ENCODE measurements at places on chromosomes 2 and 18.

- DNase-seq: no peak
These were observed 48.0 kb downstream of the TEX44 start for GRCh38 chr2:231640641-231641111.

- DNase-seq: peak; percentile 61
These were observed 45.6 kb downstream of the REL start for GRCh38 chr2:60926741-60927552.

- no peak for DNase-seq
These were observed 30.9 kb upstream of the GRP start for GRCh38 chr18:59189008-59189407.

- no peak for DNase-seq
These were observed 150.3 kb upstream of the ETAA1 start for GRCh38 chr2:67246791-67247190.

- no peak for DNase-seq
These were observed 2.6 kb downstream of the SFTPB start for GRCh38 chr2:85665264-85665937.

GRCh38 chr2:85119900-85120299, 13.3 kb upstream of the TCF7L1 start:
- no peak for DNase-seq

GRCh38 chr18:44866103-44866502, 185.4 kb downstream of the SETBP1 start:
- DNase-seq: no peak

DNA sequence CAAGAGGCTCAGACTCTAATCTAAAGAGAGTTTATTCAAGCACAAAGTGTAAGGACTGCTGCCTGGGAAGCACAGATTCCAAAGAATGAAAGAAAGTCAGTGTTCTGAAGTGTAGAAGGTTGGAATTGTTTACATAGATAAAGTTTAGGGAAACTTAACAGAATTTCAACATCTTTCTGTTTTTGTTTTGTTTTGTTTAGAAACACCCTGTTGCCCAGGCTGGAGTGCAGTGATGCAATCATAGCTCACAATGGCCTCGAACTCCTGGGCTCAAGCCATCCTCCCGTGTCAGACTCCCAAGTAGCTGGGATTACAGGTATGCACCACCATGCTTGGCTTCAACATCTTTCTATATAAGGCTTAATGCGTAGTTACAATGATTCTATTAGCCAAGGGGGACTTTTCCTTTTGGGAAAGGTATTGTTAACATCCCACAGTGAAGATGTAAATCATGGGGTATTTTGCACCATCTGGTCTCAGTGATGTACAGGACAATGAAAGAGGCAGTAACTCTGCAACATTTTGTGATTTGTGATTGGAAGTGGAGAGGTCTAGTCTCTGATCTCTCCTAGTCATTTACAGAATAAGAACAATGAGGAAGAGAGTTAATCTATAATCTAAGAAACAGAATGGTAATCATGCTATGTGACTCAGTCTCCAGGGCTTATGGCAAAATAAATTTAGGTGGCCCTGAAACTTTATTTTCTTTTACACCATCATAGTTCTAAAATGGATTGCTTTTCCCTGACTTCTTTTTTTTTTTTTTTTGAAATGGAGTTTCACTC, 45.6 kb upstream of the MSH6 start:
- DNase-seq: no peak

DNA sequence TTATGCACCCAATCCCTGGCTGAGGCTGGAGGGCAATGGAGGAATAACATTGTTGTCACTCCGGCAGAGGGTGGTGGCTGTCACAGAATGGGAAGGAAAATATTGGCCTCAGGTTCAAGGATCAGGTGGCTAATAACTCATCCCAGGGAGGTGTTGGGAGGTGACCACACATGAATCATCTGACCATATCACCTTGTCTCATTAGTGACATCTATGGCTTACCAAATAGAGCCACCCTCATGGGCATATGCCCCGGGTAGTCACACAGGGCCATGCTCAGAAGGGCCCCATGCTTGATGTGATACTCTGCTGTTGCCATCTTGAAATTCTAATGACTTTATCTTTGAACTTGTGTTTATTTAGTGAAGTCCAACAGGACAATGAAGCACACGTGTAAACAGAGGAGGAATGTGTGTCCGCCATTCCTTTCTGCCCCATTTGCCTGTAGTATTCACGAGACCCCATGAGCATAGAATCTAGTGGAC, 27.5 kb upstream of the HK2 start:
- no peak for DNase-seq

DNA sequence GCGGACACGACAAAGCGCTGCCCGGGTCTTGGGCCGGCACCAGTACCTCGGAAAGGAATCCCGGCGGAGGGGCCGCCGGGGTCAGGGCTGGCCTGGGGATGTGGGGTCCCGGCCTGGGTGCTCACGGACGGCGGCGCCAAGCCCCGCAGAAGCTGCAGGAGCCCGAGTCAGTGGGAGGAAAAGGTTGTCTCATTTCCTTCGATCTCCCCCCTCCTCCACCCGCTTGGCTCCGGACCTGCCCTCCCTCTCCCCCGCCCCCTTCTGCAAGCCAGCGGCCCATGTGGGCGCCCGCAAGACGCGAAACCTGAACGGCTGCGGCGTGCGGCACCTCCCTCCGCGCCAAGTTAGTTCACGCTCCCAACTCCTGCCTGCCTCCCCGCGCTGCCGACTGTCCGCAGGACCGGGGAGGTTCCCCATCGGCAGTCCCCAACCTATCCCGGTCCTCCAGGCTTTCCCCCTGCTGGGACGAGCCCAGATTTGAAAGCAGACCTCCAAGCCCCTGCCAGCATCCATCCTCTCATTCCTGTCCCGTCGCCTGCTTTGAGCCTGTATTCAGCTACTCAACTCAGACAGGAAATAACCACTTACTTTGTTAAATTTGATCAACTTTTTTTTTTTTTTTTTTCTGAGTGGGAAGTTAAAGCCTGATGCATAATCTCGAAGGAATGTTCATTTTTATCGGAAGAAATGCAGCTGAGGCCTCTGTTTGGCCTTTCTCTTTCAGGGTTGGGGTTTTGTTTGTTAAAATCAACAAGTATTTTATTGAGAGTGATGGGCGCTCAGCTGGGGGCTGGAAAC, at the start of gene EVA1A:
TSS of gene EVA1A (minus strand) at position 172 of the 798 bp plus-strand sequence. CDS start 42,799 bp downstream, outside the sequence.
- no peak for DNase-seq

DNA sequence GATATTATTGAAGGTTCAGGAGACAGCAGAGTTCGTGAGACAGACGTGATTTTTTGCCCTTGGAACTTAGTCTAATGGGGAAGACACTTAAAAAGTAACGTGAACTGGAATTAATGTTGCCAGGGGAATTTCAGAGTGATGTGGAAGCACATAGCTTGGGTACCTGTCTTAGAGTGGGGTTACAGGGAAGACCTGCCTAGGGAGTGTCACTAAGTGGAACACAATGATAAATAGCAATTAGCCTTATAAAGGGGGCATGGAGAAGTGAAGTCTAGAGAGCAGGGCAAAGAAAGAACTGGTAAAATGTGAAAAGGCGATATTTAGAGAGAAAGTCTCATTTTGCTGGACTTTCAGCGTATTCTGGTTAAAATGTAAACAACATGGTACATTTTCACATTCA, 306.0 kb upstream of the TCF4 start:
- DNase-seq: no peak

DNA sequence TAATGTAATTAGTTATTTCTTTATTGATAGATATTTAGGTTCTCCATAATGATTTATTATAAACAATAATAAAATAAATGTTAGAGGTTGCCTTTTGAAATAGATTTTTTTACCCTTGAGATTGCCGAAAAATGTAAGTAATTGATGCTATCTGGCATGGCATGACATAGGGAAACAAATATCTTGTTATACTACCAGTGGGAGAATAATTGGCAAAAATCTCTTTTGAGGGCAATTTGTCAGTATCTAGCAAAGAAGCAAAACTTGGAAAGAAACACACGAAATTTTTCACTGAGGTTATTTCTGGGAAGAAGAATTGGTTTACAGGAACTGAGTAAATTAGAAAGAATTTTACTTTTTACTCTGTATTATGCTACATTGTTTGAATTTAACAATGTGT, 547.2 kb upstream of the SETBP1 start:
- no peak for DNase-seq

- no peak for DNase-seq
These were observed 17.3 kb downstream of the PCARE start for GRCh38 chr2:29057006-29057405.

GRCh38 chr2:120587279-120587996, 148.2 kb upstream of the GLI2 start:
- no peak for DNase-seq

DNA sequence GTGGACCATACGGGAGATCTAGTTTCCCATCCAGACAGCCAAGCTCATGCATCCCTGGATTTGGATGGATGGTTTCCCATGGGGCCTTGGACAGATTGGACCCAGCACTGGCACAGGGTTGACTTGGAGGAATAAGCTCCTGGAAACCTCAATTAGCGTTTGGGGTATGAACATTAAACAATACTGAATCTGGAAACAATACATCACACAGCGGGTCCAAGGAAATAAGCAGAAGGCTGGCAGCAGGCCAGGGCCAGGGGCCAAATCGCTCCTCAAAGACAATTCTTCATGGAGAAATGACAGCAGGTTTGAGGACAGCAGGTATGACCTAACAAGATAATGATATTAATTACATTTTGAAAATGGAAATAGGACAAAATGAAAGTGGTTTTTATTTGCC, 540.6 kb downstream of the RIT2 start:
- no peak for DNase-seq

GRCh38 chr2:46876741-46877384, 38.7 kb downstream of the MCFD2 start:
- no peak for DNase-seq

- no peak for DNase-seq
These were observed 171.7 kb downstream of the ACTR3 start for GRCh38 chr2:114061566-114062098.

DNA sequence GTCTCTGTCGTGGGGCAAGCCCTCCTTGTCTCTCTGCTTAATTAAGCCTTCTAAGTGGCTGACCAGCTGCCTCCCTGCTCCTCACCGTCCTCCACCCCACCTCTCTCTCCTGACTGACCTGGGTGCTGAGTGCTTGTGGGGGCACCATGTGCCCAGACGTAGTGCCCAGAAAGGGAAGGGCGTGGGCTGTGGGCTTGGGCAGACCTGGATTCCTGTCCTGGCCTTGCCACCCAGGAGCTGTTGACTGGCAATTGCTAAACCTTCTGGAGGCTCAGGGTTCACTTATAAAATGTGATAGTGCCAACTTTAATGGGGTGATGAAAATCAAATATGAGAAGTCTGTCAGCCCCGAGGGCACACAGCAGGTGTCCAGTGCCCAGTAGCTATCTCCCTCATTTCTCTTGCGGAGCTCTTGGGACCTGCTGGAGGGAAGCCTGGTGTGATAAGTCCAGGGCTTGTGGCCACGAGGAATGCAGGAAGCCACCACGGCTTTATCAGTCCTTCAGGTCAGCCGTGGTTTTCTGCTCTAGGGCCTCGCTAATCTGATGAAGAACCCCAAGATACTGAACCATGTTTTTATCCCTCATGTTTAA, 22.0 kb upstream of the INHBB start:
- DNase-seq: no peak

DNA sequence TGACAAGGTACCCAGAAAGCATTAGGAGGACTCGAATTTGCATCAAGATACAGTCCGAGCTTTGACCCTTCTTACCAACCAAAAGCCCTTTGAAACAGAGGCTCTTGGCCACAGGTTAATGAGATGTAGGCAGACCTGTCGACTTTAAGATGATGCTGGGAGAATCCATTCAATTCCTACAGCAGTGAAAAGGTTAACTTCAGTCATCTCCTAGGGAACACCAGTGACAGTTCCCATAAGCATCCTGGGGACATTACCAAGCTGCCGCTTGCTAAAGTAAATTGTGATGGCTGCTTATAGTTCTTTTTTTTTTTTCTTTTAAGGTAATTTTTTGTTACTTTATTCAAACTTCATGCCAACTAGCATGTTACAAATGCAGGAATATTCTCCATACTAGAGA, 379.3 kb downstream of the SOX11 start:
- DNase-seq: no peak

GRCh38 chr2:191233533-191233932, 11.7 kb upstream of the MYO1B start:
- no peak for DNase-seq

All from SIG-M5 (cell line).